HFFc6 (cell line): ENCODE measurements at places on chromosomes 3 and 15.

DNA sequence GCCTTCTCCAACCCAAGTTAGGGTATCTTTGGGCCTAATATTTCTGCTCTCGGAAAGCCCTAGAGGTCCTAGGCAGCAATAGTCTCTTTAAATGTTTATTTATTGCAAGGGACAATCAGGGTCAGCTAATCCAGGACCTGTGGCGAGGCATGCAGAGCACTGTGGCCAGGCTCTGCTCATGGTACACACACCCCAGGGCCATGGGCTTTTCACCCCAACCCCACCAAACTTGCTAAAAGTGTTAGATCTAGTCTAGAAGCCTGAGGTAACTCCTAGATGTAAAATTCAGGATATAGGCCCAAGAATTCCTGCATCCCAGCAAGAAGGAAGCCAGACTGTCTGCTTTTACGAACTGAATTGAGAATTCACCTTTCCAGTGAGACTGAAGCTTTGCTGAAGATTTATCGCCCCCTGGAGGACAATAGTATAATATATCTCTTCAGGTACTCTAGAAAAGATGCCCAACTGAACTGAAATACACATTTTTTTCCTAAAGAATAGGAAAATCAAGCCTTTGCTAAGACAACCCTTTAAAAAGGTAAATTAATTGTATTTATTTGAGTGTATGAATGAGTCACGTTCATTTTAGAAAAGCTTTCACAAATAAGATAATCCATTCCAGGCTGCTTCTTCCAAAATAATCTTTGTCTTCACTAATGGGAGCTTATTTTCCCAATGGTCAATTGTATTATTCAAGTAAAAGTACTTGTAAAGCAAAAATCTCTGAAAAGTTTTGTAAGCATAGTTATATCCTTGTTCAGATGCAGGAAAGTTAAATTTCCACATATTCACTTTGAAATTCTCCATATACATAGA is 89.8 kb downstream of the LRRC3B start:
- no peak for DNase-seq

- DNase-seq: no peak
Measured at GRCh38 chr3:114328345-114328744, 34.5 kb downstream of the TIGIT start.

GRCh38 chr15:76939715-76940114 is 8.2 kb downstream of the RCN2 start:
- no peak for DNase-seq

GRCh38 chr3:127734754-127735473 is 62.2 kb downstream of the ABTB1 start:
- DNase-seq: peak; percentile 97

DNA sequence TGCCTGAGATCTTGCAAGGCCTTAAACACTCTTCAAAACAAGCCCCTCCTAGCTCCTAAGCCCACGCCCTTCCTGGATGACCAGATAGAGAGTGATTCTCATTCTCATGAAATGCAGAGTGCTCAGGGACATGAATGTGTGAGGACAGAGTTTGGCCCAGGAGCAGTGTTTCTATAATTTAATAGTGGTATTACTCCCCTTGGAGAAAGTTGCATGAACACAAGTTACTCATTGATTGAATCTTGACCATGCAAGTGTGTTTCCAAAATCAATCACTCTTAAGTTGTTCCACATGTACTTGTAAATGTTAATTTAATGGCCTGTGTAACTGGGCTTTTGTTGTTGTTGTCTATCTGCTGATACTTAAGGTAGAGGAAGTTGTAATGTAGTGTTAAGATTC is 181.6 kb downstream of the ADAMTSL3 start:
- DNase-seq: no peak

GRCh38 chr15:40695469-40695890 is 506 bp downstream of the RAD51 start:
- peak; percentile 8 for DNase-seq

DNA sequence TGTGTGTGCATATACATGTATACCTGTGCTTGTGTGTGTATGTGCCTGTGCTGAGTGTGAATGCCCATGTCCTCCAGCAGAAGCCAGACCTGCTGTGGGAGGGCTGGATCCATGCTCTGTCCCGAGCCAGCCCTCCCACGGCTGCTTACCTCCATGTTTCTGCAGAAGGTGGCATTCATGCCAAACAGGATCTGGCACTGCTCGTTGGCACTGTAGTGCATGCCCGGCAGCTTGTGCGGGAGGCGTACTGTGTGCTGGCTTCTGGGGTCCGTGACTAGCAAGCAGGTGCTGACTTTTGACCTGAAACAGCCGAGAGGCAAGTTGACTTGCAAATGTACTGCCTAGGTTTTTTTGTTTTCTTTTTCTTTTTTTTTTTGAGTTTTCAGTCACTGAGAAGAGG is 189.3 kb downstream of the ADAMTS17 start:
- DNase-seq: no peak

GRCh38 chr3:38610934-38611333 is 38.6 kb downstream of the SCN5A start:
- no peak for DNase-seq

DNA sequence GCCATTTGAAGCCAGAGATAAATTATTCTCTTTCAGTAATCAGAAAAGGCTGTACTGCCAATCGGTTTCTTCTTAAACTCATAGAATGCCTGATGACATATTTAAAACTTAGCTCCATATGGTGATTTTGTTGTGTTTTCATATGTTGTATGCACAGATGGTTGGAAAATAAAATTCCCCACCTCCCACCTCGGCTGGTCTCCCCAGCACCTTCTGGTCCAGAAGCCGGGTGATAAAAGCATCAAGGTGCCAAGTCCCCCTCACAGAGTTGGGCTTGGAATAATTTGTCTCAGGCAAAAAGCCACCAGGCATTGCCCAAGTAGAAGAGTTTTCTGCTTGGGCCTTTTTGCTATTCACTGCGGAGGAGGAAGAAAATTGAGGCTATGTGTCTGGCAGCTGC is 18.4 kb downstream of the LARS2 start:
- no peak for DNase-seq

DNA sequence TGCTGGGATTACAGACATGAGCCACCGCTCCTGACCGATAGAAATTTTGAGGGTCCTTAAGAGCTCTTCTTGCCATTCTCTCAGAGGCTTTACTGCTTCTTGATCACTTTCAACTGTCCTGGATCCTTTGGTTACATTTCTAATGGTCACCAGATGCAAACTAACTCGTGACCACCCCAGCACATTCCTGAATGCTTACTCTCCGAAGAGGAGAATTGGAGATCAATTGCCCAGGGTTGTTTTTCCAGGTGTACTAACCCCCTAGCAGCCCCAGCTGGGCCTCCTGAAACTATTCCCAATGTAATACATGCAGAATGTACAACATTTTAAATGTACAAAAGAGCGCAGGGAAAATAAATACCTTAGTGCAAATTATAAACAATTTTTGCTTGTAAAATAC is 65.1 kb upstream of the TBL1XR1 start:
- DNase-seq: no peak

DNA sequence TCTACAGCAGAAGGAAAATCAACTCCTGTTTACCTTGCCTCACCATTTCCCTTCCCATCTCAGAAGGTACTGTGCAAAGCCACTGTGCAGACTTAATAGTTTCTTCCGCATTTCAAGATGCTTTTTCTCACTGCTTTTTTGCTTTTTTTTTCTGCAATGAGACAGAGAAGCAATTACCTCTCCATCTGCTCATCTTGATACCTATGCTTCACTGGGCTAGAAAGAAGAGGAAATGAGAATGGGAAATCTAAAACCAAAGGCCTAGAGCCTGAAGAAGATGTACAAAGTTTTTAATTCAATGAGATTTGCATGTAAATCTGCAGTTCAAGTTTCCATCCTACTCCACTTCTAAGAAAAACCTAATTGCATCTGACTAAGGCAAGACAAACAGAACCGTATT is 238.1 kb upstream of the SETMAR start:
- no peak for DNase-seq

DNA sequence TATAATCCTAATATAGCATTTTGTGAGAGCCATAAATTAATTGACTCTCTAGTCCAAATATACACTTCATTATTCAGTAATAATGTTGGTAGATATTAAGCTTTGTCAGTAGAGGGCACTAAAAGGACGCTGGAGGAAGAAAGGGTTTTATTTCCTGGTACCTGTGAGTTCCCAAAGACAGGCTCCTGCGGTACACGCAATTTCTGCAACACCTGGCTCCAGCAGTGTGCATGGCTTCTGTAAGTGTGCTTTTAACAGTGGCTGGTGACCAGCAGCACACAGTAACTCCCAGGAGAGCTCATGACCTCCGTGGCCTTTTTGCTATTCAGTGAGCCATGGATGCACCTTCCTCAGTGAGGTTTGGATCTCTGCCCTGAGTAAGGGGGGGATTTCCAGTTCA is 338.3 kb upstream of the ZNF385D start:
- DNase-seq: no peak

DNA sequence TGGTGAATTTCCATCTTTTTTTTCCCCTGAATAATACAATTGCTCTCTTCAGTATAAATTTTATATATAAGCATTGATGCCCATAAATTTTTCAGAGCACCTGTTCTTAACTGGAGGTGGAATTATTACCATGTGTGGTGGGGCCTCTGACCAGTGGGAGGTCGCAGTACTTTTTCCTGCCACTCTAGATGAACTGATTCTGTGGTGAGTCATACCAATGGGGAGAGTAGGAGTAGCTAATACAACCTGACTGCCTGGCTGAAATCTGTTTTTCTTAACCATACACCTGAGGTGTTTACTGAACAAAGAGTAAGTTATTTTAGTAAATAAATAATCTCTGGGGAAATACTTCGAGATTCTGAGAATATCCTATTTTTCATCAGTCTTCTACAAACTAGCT is 67.2 kb downstream of the UNC13C start:
- no peak for DNase-seq
